ENCODE measurements at places on chromosomes 7 and 10. TPM values are rescaled to one million over a fixed set of nuclear protein-coding genes. Genes with fewer than 3 reads are reported as not detected.
A peak's percentile ranks its signal among the peaks of the same experiment; 100 is the strongest.

- H3K27ac ChIP-seq = peak overlapping the region; percentile 91
- peak; percentile 90 for DNase-seq
- peak overlapping the region; percentile 83 for H3K4me3 ChIP-seq
These were observed 2.1 kb downstream of the PCOLCE start for GRCh38 chr7:100604028-100604975.

GRCh38 chr7:22670422-22670815 lies 56.6 kb upstream of the IL6 start:
- no peak overlapping the region for H3K4me3 ChIP-seq
- no peak overlapping the region for H3K27ac ChIP-seq
- peaks cover 47% of the 10 kb centered on the region for H3K4me1 ChIP-seq
- no peaks in the 10 kb centered on the region for H3K27me3 ChIP-seq

DNA sequence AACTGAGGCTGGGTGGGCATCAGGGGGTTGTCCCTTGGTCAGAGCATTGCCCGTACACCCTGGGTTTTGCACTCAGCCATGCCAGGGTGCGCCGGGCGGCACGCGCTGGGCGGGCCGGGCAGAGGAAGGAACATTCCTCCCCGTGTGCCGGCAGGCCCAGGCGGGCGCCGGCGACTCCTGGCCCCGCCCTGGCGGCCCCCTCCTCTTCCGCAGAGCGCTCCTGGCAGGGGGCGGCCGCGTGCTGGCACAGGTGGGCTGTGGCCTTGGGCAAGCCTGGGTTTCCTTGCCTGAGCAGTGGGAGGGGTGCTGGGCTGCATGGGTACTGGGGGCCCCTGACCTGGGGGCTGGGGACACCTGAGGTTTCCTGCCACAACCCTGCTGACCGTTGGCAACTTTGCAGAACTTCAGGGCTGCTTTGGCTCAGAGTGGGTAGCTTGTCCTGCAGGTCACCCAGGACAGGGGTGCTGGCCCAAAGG lies 3.9 kb downstream of the LFNG start:
- H3K4me3 ChIP-seq = peak overlapping the region; percentile 18
- H3K4me1 ChIP-seq = peaks cover 66% of the 10 kb centered on the region
- no peak overlapping the region for H3K27ac ChIP-seq
- no peaks in the 10 kb centered on the region for H3K27me3 ChIP-seq
- no peak for DNase-seq
- peaks cover 4% of the 10 kb centered on the region for H3K36me3 ChIP-seq

GRCh38 chr10:93554760-93555432 lies 11.6 kb upstream of the FFAR4 start:
- DNase-seq = peak; percentile 89
- H3K27me3 ChIP-seq = no peaks in the 10 kb centered on the region
- no peak overlapping the region for H3K4me3 ChIP-seq
- no peak overlapping the region for H3K27ac ChIP-seq

DNA sequence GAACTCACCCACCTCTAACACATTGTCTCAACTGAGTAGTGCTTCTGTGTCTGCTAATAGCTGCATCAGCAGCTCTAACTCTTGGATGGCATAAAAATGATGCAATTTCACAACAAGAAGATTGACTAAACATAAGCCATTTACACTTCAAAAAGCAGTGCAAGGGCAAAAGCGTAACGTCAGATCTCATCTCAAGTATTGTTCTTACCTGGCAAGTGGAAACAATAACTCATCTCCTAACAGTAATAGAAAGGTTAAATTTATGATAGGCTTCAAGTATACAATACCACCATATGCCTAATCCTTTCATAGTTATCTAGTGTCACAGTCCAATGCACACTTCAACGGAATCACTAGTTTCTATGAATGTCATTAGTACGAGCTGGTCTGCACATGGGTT lies 14.8 kb downstream of the TPK1 start:
- DNase-seq = no peak
- H3K4me1 ChIP-seq = peaks cover 39% of the 10 kb centered on the region
- H3K4me3 ChIP-seq = no peak overlapping the region
- H3K27me3 ChIP-seq = no peaks in the 10 kb centered on the region
- no peak overlapping the region for H3K27ac ChIP-seq

The TCF7L2 gene
- 88.2 TPM for total RNA-seq

All from osteocyte (in vitro differentiated cells).